GDM1 (cell line): ENCODE measurements at places on chromosomes 5 and 9.

DNA sequence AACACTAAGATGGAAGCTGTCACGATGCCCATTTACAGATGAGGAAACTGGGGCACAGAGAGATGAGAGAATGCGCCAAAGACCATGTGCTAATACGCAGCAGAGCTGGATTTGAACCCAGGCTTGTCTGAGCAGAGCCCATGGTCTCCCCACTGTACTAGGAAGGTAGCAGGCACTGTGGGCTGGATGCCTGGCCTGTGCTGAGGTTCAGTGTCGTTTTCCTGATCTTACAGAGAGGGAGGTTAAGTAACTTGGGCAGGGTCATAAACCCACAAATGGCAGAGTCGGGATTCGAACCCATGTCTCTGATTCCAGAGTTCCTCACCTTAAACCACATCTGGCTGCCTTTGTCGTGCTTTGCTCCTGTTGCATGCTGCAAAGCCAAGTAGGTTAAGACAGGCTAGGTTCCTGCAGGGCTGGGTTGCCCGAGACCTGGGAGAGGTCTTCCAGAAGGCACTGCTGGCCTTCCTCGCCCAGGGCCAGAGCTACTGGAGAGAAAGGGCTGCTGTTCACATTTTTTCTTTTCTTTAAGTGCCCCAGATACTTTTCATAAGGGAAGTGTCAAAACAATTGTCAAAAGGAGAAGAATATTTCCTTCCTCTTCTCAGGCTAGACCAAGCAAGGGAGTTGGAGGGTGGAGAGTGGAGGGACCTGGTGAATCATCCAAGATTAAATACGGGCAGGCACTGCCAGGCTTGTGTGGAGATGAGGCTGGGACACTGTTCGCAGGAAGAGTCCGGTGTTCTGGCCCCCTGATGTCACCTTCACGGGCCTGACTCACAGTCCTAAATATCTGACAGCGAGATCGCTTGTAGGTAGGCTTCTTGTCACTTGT is 3.2 kb downstream of the NEK6 start:
- peak; percentile 74 for DNase-seq

GRCh38 chr9:81045658-81046057 is 643.7 kb downstream of the TLE1 start:
- DNase-seq: no peak

DNA sequence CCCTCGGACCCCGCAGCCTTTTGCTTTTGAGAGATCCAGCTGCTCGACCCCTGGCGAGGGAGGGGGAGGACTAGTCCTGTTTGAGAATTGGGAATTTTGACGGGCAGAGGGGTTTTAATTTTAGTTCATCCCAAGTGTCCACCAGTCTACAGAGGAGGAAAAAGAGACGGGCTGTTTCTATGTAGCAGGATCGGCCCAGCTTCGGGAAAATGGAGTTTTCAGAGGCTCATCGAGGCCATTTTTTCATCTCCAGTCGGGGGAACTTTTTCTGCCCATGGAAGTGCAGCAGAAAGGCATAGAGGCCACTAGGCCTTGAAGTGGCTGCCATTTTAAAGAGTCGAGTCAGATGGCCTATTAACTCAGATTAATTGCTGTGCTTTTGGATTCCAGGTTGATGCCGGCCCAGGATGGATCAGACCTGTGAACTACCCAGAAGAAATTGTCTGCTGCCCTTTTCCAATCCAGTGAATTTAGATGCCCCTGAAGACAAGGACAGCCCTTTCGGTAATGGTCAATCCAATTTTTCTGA is 1.2 kb downstream of the NSD1 start:
- no peak for DNase-seq

GRCh38 chr5:43514471-43514815 is 505 bp downstream of the C5orf34 start:
- DNase-seq: no peak

- DNase-seq: no peak
These were observed 19.7 kb downstream of the ANXA2R start for GRCh38 chr5:43020399-43020746.

DNA sequence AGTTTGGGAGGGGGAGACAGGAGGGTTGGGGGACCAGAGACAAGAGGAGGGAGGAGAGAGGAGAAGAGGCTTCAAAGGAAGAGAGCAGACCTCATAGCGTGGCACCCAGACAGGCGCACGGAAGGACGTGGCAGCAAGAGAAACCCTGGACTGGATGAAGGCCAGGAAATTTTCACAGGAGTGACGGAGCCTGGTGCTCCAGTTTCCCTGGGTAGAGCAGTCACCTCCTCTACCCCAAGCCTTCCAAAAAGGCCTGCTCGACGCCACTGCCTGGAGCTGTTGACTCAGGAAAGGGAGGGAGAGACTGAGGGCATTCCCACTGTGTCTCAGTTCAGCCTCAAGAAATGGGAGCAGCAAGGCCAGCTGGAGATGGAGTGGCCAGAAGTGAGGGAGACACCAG is 19.3 kb downstream of the AK8 start:
- DNase-seq: no peak

DNA sequence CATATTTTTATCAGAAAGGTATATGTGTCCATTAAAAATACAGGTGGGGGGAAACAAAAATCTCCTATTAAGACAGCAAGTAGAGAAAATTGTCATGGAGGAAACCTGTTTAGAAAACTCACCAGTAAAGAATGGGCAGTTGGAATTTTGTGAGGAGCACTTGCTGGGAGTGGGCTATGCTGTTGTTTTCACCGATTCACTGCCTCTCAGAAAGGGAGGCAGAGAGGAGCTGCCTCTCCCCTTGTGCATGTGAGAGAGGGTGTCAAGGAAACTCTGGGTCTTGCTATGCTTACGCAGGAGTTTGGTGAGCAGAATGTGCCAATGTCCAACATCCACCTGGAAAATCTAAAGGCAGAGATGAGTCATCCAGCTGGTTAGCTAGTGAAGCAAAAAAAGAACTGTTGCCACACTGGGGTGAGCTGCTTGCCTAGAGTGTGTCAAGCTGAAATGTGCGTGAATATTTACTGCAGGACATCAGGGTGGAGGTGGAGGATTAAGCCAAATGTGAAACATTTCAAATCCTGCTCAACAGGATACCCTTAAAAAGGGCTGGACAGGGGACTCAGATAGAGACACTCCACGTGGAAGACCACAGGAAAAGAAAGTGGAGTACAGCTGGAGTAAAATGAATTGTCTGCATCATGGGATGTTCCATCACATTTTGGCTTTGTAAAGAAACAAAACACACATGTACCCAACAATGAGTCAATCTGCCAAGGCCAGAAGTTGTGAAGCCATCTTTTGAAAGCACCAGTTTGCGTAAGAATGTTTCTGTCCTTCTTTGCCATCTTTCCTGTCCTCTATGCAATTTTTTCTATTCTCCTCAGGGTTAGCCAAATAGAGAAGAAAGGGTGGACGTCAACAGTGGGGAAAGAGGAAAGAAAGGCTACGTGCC is 449.7 kb upstream of the MPDZ start:
- no peak for DNase-seq

DNA sequence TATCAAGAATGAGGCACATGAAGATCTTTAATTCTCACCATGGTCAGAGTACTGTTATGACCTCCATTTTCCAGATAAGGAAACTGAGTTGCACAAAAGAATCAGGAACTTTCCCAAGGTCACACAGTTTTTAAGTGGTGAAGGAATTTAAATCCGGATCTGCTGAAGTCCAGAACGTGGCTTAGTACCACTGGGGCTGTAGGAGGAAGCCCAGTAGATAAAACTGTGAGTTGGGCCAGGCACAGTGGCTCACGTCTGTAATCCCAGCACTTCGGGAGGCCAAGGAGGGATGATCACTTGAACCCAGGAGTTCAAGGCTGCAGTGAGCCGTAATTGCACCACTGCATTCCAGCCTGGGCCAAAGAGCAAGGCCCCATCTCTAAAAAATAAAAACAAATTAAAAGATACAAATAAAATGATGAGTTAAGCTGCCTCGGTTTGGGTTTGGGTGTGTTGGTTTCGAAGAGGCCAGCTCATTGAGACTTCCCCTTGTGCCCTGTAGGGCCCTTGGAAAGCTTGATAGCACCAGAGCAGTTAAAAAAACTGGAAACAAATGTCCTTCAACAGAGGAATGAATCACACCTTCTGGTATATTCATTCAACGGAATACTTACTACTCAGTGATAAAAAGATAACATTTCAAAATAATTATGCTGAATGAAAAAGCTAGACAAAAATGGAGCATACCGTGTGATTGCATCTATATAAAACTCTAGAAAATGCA is 20.1 kb downstream of the ATOX1 start:
- no peak for DNase-seq

DNA sequence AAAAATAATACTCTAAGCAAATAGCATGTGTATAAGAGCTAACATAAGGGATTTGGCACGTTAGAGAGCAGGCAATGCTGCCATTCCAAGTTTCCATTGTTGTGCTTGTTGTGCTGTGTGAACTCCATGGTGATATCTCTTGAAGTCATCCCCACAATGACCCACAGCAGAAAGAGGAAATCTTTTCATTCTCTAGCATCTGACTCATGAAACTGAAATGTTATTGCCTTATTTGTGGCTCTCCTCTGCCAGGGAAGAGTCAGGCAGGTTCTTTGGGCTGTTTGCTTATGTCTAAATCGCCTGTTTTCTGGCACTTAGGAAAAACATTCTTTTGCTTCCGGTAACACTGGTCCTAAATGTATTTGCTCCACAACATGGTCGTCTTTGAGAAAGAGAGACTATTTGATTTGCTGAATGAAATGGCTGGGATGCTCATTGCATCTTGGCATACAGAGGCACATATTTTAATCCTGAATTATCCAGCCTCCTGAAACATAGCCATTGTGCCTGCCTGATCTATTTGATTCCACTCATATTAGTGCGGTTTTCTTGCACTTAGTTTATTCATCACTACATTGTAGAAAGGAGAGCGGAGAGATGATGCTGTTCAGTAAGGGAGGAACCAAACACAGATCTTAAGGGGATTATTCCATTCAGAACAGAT is 188.8 kb downstream of the CSNK1G3 start:
- no peak for DNase-seq

- no peak for DNase-seq
These were observed 246.9 kb downstream of the MAST4 start for GRCh38 chr5:66843065-66843464.

DNA sequence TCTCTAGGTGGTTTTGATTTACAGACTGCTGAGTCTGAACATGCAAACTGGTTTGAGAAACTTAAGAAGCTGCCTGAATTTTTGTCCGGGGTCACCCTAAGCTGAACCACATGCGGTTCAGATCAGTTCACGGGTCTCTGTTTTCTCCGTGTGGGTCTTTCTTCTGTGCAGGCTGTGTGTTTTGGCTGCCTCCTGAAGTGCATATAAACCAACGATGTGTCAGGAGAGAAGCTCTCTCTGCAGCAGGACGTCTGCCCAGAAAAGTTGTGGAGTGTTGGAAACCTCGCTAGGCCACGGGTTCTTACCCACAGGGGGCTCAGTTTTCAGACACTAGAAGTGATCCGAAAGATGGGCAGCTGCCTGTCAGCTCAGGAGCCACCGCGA is 364.2 kb downstream of the IRX2 start:
- DNase-seq: no peak

- no peak for DNase-seq
These were observed 548.5 kb downstream of the DTWD2 start for GRCh38 chr5:118439831-118440230.

GRCh38 chr5:44266882-44267576 is 122.2 kb downstream of the FGF10 start:
- DNase-seq: no peak

- DNase-seq: no peak
These were observed 16.8 kb downstream of the CFAP77 start for GRCh38 chr9:132426639-132427414.

DNA sequence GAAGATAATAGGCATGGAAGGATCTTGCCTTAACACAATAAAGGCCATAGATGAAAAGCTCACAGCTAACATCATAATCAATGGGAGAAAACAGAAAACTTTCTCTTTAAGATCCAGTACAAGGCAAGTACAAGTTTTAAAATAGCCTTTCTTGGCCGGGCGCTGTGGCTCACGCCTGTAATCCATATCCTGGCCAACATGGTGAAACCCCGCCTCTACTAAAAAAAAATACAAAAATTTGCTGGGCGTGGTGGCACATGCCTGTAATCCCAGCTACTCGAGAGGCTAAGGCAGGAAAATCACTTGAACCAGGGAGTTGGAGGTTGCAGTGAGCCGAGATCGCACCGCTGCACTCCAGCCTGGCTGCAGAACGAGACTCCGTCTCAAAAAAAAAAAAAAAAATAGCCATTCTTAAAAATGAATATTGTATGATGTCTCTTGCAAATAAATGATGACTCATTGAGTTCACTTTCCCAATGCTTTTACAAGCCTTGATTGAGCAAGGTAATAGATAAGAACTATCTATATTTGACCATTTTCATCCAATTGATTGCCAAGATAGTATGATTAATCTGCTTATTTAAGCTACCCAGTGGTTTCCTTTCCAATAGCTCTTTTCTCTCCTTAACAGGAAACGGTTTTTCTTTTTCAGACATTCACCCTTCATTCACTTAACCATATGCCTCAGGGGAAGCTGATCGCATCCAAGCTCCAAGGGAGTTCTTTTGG is 15.8 kb downstream of the CCDC152 start:
- no peak for DNase-seq

- DNase-seq: no peak
These were observed 141.9 kb downstream of the ST8SIA4 start for GRCh38 chr5:100761192-100761591.

DNA sequence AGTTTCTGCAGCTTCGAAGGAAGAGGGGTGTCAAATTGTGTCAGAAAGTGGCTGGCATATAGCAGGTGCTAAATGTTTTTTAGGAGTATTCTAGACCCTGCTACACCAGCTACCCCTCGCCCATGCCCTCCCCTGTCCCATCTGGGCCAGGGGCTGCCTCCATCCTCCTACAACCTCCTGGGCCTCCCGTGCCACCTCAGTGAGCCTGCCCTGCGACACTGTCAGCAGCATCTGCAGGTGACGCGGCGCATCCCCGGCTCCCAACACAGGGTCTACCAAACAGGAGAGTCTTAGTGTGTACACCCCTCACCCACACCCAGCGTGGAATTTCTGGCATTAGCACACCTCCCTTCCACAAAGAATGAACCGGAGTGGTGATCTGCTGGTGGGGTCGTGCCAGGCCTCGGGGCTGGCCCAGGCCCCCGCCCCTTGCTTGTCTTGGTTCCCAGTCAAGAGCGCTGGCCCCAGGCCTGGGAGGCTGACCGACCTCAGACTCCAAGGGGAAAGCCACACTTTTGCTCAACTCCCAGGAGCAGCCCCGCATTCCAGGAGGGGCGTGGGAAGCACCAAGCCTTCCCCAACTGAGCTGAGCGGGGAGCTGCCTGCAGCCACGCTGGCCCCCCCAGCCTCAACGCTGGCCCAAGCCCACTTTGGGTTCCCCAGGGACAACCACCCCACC is 55.2 kb downstream of the NEURL1B start:
- no peak for DNase-seq
